ENCODE measurements at places on chromosomes 7 and 10.
A peak's percentile ranks its signal among the peaks of the same experiment; 100 is the strongest.

- DNase-seq = no peak
Observed at GRCh38 chr10:7291487-7292270, 119.2 kb downstream of the SFMBT2 start.

DNA sequence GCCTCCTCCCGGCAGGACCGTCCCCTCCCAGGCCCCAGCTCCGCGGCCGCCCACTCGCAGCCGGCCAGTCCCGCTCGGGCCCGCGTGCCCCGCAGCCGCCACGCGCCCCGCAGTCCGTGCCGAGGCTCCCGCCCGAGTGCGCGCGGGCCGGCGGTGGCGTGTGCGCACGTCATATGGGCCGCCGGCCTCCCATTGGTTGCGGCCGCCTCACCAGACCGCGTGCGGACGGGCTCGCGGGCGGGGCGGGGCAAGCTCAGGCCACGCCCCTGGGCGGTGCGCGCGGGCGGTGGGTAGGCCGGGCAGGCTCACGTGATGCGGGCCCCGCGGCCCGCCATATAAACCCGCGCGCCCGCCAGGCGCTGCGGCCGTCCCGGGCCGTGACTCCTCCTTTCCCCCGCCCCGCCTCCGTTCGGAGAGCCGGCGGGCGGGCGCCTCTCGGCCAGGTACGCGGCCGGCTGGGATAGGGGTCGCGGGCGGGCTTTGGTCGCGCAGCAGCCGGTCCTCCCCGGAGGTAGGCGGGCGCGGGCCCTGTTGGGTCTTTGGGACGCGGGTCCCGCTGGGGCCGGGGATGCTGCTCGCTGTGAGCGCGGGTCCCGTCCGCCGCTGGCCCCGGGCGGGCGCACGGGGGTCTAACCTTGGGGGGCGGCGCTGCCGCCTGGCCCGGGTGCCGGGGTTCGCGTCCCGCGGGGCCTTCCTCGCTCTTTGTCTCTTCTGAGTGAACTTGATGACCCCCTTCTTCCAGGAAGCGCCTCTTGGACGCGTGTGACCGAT lies at the start of gene INSIG1:
INSIG1 (plus strand) TSS at position 362 of the 771 bp plus-strand sequence; CDS start at position 770, 408 bp downstream.
- peak; percentile 95 for DNase-seq

DNA sequence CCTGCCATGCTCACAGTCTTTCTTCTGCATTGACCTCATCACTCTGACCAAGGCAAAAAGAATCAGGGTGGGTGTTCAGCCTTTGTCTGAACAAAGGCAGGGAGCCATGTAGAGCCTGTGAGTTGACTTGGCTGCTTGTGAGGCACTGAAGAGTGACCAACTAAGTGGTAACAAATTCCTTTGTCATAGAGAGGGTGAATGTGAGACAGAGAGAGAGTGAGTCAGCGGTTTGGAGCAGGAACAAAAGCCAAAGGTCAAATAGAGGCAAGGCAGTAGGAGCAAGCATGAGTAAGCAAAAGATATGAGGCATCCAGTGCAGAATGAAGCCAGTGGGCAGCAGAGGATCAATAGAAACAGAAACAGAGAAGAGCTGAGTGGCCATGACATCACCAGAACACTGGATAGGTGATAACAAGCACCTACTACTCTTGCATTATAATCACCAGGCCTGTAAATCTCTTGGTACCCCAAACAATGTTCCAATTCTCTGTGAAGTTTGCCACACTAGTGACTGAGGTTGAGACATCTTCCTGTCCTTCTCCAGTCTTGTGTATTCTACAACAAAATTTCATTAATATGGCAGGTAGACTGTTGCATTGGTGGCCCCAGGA lies 116.2 kb upstream of the LAMB4 start:
- no peak for DNase-seq

DNA sequence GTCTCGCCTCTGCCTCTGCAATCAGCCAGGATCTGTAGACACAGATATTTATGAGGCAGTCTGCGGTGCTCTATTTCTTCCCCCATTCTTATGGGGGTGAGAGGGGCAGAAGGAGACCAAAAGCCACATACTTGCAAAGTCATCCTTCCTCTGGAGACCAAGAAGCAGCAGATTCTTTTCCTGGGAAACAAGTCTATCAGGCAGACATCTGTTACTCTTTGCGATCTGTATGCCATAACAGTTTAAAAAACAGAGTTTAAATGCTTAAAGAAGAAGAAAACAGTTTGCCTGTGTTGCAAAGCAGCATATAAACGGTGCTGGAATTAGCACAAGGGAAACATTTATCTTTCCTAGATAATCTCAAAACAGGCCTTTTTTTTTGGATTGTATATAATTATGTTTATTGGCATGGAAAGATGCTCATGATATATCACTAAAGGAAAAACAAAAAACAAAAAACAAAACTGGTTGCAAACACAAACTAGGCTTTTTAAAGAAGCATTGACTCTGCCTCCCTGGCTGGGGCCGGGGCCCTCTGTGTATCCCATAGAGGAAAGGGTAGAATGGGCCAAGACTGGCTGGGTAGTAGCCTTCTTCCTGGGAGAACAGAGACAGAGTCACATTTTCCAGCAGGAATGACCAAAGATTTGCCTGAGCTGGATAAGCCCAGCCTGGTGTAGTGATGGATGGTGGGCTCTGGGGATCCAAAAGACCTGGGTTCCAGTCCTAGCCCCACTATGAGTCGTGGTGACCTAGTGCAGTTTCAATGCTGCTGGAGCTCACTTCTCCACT lies 50.4 kb downstream of the RGS10 start:
- DNase-seq = no peak

- no peak for DNase-seq
Observed at GRCh38 chr7:44191171-44191570, 1.9 kb upstream of the GCK start.

DNA sequence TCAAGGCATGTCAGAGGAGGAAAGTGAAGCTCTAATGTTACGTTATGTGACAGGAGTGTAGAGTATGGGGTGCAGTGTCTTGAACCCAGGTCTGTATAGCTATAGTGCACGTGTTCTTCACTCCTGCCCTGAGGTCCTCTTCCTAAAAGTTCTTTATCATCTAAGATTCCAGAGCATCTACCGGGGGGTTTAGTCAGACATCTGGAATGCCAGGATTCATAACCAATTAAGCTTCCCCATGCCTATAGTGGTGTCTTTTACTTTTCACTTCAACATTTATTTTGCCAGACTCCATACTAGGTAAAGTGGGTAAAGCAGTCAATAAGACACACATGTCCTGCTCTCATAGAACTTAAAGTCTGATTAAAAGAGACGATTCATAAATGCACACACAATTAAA lies 22.4 kb downstream of the PPP1R3C start:
- no peak for DNase-seq

DNA sequence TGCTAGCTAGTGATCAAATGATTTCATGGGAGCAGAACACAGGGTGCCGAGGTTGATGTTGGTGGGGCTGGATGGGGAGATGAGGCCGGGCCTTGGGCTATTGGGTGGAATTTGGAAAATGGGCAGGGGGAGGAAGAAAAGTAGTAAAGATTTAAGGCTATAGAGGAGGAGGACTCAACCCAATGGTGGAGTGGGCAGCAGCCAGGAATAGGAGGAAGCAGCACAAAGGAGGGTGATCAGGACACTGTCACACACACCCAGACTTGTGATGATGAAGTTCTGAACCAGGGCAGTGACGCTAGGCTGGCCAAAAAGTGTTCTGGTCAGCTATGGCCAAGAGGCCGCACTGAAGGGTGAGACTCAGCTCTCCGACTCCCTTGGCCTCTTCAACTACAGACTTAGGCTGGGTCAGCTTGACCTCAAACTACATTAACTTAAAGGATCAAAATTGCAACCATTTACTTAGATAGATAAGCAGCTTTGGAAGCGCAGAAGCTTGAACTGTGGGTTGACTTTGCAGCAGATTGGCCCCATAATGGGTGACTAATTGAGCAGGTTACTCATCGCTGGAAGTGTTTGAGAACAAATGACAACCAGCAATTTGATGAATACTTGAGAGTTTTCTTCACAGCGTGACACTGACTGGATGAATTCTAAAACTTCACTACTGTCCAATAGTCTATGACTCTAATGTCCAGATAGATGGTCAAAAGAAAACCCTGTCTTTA lies 29.4 kb upstream of the GPR26 start:
- DNase-seq = no peak

GRCh38 chr10:49572594-49573114 lies 33.7 kb upstream of the ERCC6 start:
- DNase-seq = no peak

DNA sequence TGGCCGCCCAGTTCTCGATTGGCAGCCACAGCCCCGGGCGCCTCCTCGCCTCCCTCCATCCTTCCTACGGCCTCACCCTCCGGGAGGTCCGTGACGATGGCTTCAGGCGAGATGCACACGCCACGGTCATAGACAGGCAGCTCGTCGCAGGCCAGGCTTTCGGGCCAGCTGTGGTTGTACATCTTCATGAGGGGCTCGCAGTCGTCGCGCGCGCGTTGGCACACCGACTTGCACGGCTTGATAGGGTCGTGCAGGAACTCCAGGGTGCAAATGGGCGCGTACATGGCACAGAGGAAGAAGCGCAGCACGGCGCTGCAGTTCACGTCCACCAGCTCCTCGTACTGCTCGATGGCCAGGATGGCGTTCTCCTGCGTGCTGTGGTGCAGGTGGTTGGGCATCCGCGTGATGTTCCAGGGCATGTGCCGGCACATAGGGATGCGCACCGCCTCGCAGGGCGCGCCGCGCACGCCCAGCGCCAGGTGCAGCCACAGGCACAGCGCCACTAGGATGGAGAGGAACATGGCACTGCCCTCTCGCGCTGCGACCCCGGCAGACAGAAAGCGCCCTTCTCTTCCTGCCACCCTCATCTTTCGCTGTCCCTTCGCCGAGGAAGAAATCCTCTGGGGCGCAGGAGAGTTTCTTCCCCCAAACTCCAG lies 472 bp downstream of the SFRP4 start:
- no peak for DNase-seq

GRCh38 chr7:82443547-82444219 lies at the start of gene CACNA2D1:
Gene CACNA2D1, minus strand, starts transcription at chr7:82443777.
- DNase-seq = no peak

- DNase-seq = no peak
Observed at GRCh38 chr7:155729847-155730246, 82.4 kb downstream of the SHH start.

DNA sequence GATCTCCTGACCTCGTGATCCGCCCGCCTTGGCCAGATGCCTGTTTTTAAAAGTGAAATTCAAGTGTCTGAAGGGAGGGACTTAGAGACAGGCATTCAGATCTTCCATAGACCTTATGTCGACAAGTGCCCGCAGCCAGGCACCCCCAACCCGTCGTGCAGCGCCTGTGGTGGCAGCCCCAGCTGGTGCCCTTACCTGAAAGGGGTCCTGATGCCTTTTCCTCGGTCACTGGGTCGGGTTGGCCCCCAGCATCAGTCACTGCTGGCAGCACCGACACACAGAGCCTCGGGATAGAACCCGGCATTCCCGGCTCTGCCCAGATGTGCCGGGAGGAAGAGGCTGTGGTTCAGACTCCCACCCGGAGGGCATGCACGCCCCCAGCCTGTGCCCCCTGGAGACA lies 23.3 kb downstream of the LRRC27 start:
- no peak for DNase-seq

- DNase-seq = no peak
Observed at GRCh38 chr10:106785528-106785927, 379.0 kb downstream of the SORCS1 start.

GRCh38 chr10:129293991-129294700 lies 172.9 kb upstream of the MGMT start:
- no peak for DNase-seq

DNA sequence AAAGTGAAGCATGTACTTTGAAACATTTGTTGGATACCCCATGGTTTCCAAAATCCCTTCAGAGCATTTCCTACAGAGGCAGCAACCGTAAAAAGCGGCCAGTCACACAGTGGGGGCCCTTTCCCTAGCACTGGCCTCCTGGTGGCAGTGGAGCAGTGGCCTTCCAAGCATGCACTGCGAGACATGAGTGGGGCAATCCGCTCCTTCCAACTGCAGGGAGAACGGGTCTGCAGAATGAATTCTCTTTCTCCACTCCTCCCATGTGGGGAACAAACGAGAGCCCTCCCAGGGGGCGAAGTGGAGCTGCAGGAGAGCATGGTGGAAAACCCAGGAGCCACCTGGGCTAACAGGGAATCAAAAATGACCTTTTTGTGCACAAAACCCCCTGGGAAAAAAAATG lies 542.9 kb upstream of the GALNT17 start:
- DNase-seq = no peak

DNA sequence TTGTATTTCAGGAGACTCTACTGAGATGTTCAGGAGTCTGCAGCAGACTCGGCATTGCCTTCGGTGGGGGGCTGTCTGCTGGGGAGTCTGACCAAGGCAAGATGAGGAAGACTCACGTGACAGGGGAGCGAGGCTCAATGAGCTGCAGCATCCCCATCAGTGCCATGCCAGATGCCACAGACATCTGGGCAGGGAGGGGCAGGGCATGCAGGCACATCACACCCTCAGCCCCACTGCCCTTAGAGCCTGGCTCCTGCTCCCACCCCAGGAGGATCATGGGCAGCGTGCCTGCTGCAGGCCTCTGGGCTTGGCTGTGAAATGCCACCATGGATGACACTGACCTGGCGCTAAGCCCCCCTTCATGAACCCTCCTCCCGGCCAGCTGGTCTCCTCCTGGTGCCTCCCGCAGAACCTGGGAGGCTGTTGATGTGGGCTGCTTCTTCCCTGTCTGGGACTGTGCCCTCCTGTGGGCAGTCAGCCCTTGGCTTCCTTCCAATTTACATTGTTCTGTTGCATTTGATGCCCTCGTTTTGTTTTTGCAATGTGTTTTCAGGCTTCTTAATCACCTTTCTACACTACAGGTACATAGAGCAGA lies 235.0 kb downstream of the PAXIP1 start:
- DNase-seq = no peak

DNA sequence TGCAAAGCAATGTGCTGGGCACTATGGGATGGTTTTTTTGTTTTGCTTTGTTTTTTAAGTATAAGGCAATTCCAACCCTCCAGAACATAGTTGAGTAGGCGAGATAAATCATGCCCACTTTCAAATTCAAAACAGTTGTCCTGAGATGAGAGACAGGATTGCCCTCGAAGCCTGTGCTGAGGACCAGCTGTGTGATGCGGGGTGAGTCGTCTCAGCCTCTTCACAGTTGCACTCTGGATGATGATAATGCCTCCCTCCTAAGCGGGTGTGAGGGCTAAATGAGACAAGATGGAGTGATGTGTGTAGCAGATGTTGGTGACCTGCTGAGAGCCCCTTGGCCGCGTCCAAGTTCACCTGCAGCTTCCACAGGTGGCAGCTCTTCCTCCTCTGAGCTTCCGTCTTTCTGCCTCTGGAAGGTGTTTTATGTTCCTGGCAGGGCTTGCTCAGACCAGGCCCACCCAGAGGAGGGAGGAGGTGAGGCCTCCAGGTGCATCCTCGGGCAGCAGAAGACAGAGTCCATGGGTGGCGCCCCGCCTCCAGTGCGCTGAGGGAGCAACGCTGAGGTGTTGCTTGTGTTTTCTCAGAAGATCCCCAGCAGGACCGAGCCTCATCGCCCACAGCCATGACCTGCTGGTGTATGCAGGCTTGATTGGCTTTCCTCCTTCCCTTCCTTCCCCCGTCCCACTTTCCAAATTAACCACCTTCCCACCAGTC lies 30.6 kb downstream of the ECHDC3 start:
- no peak for DNase-seq

DNA sequence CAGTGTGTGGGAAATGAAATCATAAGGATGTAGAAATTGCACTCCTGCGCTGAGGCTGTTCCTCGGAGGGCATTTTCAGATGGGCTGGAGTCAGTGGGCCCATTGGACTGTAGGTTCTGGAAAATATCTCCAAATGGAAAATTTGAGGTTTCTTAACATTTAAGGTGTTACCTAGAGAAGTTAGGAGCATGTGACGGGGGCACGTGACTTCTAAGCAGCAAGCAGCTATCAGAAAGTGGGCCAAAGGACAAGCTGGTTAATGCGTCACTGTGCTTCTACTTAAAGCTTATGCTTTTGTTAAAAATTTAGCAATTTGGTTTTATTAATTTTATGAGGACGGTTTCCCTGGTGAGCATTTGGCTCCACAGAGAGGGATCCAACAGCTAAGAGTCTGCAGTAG lies 298.7 kb downstream of the DPP6 start:
- no peak for DNase-seq

Measured in memory B cell (primary cell).